ENCODE measurements at places on chromosomes 7 and 10.

DNA sequence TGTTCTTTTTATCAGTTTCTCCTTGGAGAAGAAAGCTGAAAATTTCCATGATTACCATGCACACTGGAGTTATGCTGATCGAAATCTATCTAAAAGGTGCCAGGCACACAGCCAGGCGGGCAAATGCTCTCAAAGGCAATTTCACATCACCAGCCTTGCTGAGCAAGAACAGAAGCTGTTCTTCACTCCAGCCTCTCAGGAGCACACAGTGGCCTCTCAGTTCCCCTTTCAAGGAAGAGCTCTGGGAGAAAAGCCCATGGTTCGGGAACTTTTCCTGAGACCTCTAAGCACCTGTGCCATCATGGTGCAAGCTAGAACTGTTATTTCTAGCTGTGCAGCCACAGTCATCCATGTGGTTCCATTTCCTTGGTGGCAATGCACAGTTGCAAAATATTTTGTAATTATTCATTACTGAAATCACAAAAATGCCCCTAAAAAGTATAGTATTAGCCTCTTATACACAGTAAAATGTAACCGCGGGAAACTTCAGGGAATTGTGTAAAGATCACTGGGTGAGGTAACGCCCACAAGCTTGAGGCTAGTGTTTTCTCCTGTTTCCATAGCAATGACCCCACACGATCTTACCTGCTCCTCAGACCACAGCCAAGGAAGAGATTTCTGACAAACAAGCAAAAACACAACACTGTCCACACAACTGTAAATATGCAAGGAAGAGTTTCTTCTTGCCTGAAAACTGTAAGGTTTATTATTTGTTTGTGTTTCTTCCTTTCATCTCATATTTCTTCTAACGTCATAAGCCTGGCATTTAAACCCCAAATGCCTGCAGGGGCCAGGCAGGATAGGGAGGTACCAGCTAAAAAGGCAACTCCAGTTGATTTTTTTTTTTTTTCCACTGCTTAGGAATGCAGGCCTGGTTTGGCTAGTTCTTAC lies 121.2 kb downstream of the FAM107B start:
- DNase-seq, result no peak

GRCh38 chr7:121516821-121517220 lies 120.7 kb upstream of the FAM3C start:
- DNase-seq, result no peak

DNA sequence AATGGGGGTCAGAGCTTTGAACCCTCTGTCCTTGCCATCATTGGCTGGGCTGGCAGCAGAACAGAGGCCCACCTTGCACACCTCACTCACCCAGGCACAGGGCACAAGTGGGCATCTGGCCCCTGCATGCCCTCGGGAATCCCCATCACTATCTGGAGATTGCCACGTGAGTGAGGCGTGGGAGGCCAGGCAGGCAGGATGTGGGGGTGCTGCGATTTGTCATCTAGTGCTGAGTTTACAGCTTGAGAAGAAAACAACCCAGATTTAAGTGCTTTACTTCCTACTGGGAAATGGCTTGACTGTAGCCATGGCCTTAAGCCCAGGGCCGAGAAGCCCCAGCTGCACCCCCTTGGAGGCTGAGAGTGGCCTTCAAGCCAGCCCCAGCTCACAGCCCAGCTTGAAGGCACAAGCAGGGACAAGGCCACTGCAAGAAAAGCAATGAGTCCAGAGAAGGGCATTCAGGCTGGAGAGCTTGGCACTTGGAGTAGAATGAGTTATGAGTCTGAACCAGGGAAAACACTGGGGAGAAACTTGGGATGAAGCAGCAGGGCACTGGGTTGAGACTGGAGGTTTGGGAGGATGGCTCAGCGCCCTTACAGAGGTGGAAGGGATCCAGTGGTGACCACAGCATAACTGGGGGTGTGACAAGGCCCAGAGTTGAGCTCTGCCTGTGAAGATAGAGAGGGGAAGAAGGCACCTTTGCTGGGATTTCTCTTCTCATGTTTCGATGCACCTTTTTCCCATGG lies 123.0 kb downstream of the CXCL12 start:
- DNase-seq, result no peak

DNA sequence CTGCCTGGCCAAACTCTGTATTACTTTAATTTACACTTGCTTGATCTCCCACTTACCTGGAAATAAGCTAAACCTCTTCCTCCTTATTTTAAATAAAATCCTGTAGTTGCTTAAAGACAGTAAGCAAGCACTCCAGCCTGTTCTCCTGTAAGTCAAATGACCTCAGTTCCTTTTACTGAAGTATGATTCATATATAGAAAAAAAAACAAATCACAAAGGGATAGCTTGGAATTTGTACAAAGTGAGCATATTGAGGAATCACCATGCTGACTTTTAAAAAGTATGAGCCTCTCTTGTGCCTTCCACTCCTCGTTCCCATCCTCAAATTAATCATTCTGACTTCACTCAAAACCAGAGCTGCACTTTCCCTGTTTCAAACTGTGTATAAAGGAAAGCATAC lies 52.0 kb downstream of the C10orf90 start:
- no peak for DNase-seq

GRCh38 chr7:108805808-108806397 lies 236.2 kb downstream of the DNAJB9 start:
- peak; percentile 20 for DNase-seq

DNA sequence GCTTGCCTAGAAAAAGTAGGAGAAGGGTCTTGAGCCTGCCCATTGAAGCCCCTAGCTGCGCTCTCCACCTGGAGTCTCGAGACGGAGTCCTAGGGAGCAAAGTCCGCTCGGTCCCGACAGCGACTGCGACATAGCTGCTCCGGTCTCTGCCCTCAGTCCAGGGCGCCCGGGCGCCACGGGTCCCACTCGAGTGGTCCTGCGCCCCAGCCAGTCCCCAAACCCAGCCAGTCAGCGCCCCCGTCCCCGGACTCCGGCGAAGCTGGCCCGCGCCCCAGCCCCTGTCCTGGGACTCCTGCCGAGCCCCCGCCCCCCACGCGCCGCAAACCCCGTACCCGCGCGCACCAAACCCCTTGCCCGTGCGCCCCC lies 490 bp downstream of the TNS3 start:
- no peak for DNase-seq

- DNase-seq, result no peak
Measured at GRCh38 chr10:100978901-100979195, 8.4 kb downstream of the MRPL43 start.

GRCh38 chr7:139360948-139361307 lies 1.2 kb downstream of the LUC7L2 start:
- no peak for DNase-seq

- no peak for DNase-seq
Measured at GRCh38 chr10:22673091-22673392, 41.3 kb downstream of the PIP4K2A start.

DNA sequence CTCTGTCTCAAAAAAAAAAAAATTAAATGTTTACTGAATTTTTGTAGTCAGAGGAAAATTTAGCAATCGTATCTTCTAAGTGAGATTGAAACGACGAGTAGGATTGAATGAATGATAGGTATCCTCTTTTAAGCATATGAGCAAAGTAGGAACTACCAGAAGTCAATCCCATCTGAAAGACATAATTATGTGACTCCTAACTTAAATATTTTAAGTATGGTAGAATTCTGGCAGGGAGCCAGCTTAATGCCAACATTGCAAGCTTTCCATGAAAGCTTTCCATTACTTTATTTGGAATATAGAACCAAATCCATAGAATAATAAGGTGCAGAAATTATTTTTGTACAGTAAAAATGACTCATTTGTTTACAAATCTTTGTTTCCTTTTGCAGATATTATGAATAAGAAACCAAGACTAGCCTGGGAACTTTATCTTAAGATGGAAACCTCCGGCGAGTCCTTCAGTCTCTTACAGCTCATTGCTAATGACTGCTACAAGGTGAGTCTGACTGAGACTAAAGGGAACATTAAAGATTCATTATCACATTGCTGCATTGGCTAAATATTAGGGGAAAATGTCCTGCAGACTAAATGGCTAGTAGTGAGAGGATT lies 50.2 kb upstream of the UBN2 start:
- no peak for DNase-seq

GRCh38 chr10:96918214-96919002 lies 86.3 kb downstream of the LCOR start:
- no peak for DNase-seq

DNA sequence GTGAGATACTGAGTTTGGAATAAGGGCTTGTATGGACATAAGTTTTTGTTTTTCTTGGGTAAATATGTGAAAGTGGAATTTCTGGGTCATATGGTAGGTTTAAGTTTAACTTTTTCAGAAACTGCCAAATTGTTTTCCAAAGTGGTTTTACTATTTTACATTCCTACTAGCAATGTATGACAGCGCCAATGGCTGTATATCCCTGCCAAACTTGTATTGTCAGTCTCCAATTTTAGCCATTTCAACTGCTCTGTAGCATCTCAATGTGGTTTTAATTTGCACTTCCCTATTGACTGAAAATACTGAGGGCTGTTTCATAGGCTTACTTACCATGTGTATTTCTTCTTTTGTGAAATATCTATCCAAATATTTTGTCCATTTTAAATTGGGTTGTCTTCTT lies 90.5 kb upstream of the ZNF32 start:
- no peak for DNase-seq

DNA sequence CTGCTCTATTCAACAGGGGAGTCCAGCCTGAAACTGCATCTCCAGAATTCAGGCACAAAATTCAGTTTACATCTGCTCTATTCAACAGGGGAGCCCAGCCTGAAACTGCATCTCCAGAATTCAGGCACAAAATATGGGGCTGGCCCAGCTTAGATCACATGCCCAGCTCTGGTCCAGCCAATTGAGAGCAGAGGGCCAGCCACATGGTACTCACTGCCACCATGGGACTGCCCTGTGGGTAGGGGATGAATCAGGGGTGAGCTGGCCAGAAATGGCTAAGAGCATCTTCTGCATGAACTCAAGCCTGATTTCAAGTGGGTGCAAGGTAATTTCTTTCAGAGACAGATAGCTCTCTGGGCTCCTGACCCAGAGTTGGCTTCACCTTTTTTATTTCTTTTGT lies 156.6 kb upstream of the LYZL2 start:
- no peak for DNase-seq

- no peak for DNase-seq
Measured at GRCh38 chr10:59374916-59375315, 12.6 kb upstream of the FAM13C start.

GRCh38 chr10:102948786-102949185 lies 30.7 kb downstream of the CNNM2 start:
- no peak for DNase-seq

DNA sequence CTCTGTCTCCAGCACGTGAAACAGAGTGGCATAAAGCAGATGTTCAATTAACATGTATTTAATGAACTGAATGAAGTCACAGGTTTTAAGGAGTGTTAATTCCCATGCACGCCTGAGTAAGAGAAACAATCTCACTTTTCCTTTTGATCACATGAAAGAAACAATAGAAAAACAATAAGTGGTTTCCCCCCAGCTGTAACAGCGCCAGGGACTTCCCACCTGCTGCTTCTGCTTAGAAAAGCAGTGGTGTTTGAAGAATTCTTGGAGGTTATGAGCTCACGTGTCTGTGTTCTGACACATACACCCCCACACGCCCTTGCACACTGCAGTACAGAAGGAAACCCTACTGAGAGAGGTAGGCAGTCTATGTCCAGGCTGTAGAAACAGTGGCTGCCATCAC lies 51.3 kb upstream of the FRMD4A start:
- no peak for DNase-seq

DNA sequence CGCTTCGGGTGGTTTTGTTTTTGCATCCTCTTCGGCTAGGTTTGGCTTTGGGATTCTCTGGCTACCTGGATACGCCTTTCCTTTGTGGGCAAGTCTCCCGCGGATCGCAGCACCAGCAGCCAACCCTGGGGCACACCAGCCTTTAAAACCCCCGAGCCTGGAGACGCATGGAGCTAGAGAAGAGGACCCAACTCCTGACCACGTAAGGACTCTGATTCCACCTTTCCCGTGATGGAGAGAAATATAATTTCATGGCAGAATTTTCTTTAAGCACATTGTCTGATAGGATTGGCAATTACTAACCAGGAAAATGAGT lies 535.4 kb upstream of the GALNT17 start:
- DNase-seq, result no peak

DNA sequence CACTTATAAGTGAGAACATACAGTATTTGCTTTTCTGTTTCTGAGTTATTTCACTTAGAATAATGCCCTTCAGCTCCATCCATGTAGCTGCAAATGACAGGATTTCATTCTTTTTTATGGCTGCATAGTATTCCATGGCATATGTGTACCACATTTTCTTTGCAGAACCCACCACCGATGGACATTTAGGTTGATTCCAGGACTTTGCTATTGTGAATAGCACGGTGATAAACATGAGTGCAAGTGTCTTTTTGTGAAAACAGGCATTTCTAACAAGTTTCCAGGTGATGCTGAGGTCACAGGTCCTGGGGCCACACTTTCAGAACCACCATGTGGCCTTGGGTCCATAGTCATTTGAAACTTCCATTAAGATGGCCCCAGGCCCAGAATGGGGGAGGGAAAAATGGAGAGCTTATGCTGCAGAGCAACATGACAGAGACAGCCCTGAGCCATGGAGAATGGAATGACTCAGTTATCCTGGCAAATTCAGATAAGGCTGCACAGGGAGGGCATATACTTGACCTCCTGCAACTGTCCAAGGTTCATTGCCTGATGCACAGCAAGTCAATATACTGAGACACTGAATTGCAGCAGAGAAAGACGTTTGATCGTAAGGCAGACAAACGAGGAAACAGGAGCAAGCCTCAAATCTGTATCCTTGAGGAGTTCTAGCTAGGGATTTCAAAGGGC lies 248.0 kb upstream of the GALNT17 start:
- DNase-seq, result no peak

DNA sequence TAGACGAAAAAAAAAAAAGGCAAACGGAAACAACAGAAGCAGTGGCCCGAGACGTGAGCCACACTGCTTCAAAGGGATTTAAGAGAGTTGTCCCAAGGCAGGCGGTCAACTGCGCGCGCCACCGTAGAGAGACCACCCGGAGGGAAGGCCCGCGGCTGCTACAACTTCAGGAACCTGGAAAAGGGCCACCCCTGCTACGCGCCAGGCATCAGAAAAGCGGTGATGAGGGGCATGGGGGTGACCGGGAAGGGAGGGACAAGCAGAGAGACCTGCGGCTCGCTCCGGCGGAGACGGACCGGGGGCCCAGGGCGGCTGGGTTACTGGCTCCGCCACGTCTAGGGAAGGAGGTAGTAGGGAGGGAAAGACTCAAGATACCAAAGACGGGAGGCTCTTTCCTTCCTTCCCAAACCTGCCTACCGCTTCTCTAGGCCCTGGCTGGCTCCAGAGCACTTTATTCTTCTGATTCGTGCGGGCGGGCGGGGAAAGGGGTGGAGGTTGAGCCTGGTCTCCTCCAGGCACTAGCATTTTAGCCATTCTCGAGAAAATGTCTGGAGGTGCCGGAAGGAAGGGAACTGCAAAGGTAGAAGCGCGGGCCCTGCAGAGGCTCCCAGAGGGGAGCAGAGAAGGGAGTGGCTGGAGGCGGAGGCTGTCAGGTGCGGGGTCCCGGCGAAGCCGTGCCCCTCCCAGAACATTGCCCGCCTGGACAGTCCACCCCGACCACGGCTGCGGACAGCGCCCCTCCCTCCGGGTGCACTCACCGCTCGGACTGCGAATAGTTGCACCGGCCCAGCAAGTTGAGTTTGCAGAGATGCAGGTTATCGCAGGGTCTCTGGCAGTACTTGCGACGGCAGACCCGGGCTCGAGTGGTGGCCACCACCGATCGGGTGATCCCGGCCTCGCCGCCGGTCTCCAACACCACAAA lies 993 bp downstream of the ZC3HAV1 start:
- peak; percentile 66 for DNase-seq

GRCh38 chr10:29279779-29280487 lies 8.9 kb upstream of the LYZL1 start:
- no peak for DNase-seq

Measured in NCI-H526 treated with DMSO at 0.1 percent for 48 hours (cell line).